ENCODE measurements at places on chromosomes 1 and 21.
A peak's percentile ranks its signal among the peaks of the same experiment; 100 is the strongest.

DNA sequence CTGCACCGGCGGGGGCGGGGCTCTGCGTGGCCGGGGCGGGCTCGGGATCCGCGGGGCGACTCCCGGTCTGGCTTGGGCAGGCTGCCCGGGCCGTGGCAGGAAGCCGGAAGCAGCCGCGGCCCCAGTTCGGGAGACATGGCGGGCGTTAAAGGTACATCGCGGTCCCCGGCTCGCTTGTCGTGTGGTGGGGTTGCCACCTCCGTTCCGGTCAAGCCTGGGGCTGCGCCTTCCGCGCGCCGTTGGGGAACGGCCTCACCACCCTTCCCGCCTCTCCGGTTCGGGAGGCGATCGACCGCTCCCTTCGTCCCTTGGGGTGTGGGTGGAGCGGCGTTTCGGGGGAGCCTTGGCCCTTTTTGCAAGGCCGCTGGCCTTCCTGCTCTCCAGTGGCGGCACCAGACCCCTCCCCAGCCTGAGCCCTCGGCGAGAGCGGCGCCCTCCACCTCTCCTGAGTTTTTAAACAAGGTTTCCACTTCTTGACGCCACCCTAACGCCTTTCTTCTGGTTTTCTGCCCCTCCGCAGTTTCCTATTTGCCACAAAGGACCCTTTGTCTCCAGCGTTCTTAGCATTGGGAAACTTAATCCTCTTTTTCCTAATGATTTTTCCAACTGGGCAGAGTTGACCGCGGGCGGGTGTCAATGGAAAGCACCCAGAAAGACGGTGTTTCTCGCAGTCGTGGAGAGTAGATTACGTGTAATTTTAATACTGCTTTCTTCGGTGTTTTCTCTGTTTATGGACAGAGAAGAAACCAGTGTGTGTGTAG, at the start of the genes LEPR and LEPROT:
Gene LEPR, plus strand, starts transcription at position 79 of the 761 bp plus-strand sequence. CDS start 144,898 bp downstream, outside the sequence.
Gene LEPROT, plus strand, starts transcription at position 79 of the 761 bp plus-strand sequence. Its CDS starts 57 bp downstream, at position 136.
- peak; percentile 93 for DNase-seq

DNA sequence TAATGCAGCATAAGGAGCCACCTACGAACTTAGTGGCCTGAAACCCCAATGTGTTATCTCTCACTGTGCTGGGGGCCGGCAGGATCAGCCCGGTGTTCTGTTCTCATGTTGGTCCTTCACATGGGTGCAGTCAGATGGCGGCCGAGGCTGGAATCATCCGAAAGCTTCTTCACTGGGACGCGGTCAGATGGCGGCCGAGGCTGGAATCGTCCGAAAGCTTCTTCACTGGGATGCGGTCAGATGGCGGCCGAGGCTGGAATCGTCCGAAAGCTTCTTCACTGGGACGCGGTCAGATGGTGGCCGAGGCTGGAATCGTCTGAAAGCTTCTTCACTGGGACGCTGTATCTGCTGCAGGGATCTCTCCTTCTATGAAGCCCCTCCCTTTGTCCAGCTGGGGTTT, 12.6 kb upstream of the PCBP3 start:
- no peak for DNase-seq

GRCh38 chr1:83813576-83813975, 185.4 kb downstream of the TTLL7 start:
- no peak for DNase-seq

DNA sequence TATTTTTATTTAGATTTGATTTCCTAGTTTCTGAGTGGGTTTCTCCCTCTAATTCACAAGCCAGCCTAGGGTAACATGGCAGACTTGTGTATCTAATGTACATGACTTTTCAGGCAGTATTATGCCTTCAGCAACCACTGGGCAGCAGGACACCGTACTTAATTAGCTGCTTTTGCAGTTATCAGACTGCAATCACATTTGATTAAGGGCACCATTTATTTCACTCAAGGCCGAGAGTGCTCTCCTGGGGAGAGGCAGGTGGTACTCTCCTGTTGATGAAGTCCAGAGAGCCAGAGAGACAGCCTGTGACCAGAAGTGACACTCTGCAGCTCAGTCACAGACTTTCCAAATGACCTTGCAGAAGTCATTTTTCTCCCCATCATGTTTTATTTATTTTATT, 18.7 kb downstream of the CYYR1 start:
- no peak for DNase-seq

DNA sequence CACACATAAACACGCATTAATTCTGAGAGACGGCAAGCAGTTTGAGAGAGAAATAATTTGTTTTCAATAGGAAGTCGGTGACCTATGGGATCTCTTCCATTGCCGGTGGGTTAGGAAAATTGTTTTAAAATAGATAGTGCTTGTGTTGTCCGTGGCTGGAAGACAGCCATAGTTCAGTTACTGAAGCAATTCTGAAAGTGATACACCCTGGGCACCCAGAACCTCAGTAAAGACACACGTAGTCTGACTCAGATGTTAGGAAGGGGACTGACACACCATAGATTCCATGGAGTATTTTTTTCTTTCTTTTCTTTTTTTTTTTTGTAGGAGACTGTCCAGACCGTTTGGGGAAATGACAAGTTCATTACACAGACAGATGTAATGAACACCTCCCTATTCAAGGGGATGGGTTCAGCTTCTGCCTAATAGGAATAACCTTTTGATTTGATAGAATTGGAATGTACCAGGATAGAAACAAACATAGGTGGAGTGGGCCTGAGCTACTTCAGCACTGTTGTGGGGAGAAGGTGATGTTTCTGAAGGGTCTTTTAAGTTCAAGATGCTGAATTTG, 1.6 kb downstream of the C1orf21 start:
- DNase-seq = no peak

DNA sequence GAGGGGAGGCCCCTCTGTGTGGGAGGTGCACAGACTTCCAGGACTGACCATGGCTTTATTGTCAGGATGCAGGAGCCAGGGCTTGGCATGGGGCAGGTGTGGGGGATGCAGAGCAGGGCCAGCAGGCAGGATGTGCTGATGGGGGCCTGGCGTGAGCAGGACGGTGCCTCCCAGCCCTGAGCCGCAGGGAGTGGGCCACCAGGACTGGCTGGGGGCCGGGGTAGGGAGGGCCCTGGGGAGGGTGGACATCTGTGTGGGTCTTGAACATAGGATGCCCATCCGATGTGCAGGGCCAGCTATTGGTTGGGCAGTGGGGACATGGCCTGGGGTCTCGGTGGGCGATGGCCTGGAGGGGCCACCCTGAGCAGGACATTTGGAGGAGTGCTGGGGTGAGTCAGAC, 15.6 kb downstream of the PRMT2 start:
- no peak for DNase-seq

GRCh38 chr1:29331729-29332128, 95.4 kb downstream of the PTPRU start:
- DNase-seq = no peak

GRCh38 chr21:34801519-34802132, 132.8 kb downstream of the CLIC6 start:
- no peak for DNase-seq

DNA sequence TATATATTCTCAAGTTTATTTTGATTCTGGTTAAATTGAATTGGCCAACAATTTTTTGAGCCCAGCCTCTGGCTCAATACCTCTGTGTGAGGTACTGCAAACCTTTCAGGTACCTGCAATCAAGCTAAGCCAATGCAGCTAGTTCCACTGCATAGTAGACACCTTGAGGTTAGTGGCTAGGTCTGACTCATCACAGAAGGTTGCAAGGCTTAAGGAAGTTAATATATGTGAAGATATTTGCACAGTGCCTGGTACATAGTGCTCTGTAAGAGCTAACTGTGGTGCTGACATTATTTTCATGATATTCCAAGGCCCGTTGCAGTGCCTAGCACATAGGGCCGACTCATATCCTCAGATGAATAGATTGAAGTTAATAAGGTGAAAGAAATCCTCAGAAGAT, 330.5 kb upstream of the KAZN start:
- DNase-seq = no peak

DNA sequence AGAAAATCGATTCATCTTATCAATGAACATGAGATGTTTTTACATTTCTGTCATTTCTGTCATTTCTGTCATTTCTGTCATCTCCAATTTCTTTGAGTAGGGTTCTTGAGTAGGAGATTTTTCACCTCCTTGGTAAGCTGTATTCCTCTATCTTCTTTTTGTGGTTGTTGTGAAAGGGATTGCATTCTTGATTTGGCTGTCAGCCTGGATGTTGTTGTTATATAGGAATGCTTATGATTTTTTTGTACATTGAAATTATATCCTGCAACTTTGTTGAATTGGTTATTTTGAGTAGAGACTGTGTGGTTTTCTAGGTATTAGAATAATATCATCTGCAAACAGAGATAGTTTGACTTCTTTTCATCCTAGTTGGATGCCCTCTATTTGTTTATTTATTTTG, 1233.7 kb downstream of the PLA2G4A start:
- DNase-seq = no peak

DNA sequence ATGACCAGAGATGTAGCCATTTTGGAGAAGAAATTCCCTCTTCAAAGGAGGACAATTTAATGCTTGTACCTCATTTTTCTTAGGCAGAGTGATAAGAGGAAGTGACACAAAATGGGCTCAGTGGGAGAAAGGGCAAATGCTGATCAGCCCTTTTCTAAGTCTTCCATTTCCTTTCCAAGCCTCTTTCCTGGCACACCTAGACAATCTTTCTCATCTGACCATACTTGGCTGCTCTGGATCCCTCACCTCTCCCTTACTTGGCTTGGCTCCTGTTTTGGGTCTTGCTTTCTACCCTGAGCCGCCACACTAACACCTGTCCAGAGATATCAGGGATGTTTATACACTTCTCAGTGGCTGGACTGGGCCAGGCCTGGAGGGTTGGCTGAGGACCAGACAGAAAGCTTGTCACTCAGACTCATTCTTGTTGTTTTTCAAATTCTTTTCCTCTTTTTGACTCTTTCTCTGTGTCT, 13.1 kb downstream of the TXNIP start:
- no peak for DNase-seq

DNA sequence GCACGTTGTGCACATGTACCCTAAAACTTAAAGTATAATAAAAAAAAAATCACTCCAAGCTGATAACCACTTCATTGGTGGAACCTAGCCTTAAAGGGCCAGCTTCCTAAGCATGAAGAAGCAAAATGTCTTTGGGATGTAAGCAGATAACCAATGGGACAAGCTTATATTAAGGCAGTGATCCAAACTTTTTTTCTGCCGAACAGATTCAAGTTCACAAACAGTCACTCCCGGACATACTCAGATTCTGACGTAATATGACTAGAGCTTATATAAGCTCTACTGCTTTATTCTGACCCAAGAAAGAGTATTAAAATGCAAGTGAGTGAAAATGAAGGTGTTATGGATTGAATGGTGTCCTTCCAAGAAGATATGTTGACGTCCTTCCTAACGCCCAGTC, 44.9 kb upstream of the HIVEP3 start:
- DNase-seq = no peak

- DNase-seq = no peak
These were observed 34.4 kb downstream of the NID1 start for GRCh38 chr1:236030534-236030933.

- DNase-seq = no peak
These were observed 71.1 kb downstream of the IER5 start for GRCh38 chr1:181159451-181160140.

DNA sequence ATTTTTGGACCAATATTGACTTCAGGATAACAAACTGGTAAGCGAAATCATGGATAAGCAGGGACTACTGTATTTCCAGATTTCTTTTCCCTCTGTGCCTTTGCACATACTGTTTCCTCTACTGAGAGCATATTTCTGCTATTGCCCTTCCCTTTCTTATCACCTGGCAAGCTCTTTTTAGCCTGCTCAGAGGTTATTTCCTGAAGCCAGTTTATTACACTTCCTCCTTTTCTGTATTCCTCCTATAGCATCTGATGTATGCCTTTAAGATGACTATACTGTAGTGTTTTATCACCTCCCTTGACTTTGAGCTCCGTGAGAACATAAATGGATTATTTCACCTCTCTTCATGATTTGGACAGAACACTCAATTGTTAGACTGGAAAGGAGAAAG, 49.0 kb downstream of the MAGI3 start:
- DNase-seq = no peak

- no peak for DNase-seq
These were observed 108.0 kb downstream of the PGBD5 start for GRCh38 chr1:230317823-230318819.

GRCh38 chr1:240018617-240019016, 73.1 kb upstream of the FMN2 start:
- no peak for DNase-seq

DNA sequence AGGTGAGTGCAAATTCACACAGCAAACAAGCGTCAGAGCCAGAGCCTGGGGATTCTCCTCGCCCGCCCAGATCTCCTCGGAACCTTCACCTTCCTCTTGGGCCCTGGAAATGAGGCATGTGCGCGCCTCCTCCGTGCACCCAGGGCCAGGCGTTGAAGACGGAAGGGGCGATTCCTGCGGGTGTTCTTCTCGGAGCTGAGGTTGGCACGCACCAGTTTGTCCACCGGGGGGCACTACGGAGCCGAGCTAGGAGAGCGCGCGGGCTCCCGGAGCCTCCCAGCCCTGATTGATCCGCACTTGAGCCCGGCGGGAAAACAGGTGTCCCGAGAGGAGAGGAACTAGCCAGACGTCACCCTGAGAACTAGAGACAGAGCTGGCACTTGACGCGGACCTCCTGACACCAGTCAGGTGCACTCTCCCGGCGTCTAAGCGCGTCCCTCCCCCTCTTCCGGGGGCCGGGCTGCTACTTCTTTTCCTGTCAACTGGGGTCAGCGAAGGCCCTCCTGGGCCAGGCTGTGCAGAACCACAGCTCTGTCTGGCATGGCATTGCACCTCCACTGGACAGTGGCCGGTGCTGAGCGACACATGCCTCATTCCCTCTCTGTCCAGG, 18.3 kb upstream of the SERINC2 start:
- peak; percentile 79 for DNase-seq

- peak; percentile 16 for DNase-seq
These were observed 266.9 kb downstream of the ASTN1 start for GRCh38 chr1:176897350-176898236.

- no peak for DNase-seq
These were observed 1.1 kb downstream of the TTC3 start for GRCh38 chr21:37074197-37074510.

- no peak for DNase-seq
These were observed 167.9 kb downstream of the ASTN1 start for GRCh38 chr1:176996456-176997090.

DNA sequence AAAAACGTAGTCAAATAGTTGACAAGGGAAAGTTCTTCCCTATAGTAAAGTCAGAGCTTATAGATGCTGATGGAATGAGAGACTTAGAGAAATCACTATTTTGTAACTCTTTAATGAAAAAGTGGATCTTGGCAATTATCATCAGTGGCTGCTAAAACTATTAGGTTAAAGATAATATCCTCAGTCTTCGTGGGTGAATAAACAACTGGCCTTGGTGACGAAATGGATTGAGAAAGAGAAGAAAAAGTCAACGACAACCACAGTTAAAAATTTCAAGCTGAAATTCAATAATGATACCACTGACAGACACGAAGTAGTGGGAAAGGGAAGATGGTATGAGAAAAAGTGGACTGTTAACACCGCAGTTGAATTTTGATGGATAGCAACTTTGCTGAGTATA, 90.0 kb upstream of the GNG4 start:
- DNase-seq = no peak

DNA sequence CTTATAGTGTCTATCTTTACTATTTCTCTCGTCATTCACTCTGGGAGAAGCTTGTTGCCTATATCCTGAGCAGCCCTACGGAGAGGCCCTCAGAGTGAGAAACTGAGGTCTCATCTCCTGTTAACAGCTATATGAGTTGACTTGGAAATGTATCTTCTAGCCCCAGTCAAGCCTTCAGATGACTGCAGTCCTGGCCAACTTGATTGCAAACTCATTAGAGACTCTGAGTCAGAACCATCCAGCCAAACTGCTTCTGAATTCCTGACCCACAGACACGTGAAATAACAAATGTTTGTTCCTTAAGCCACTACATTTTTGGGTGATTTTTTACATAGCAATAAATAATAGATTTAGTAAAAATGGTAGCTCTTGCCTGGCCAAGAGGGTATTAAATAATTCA, 3.9 kb upstream of the ZBED6 start:
- no peak for DNase-seq

All from GM06990 (cell line).